ENCODE measurements at places on chromosomes 4 and X.

DNA sequence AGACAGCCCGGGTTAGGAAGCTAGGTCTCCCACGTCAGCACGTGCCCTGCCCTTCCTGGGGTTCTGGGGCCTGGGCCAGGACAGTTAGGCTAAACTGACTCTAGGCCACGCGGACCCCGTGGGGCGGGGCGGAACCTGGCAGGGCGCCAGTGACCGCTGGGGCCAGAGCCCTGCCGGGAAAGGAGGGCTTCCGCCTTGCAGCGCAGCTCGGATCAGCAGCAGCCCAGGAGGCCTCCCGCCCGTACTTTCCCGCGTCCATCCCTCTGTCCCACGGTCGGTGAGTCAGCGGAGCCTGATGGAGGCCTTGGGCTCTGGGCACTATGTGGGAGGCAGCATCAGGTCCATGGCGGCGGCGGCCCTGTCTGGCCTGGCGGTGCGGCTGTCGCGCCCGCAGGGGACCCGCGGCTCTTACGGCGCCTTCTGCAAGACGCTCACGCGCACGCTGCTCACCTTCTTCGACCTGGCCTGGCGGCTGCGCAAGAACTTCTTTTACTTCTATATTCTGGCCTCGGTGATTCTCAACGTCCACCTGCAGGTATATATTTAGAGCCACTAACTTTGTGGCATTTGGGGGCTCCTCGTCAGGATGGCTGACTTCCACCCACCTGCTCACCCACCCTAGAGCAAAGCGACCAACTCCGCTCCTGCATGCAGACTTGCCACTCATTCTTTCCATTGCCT is at the start of gene SMIM10:
Gene SMIM10 (plus strand): TSS at position 191 of the 681 bp plus-strand sequence. CDS start 105 bp downstream, at position 296.
- no peak for DNase-seq

DNA sequence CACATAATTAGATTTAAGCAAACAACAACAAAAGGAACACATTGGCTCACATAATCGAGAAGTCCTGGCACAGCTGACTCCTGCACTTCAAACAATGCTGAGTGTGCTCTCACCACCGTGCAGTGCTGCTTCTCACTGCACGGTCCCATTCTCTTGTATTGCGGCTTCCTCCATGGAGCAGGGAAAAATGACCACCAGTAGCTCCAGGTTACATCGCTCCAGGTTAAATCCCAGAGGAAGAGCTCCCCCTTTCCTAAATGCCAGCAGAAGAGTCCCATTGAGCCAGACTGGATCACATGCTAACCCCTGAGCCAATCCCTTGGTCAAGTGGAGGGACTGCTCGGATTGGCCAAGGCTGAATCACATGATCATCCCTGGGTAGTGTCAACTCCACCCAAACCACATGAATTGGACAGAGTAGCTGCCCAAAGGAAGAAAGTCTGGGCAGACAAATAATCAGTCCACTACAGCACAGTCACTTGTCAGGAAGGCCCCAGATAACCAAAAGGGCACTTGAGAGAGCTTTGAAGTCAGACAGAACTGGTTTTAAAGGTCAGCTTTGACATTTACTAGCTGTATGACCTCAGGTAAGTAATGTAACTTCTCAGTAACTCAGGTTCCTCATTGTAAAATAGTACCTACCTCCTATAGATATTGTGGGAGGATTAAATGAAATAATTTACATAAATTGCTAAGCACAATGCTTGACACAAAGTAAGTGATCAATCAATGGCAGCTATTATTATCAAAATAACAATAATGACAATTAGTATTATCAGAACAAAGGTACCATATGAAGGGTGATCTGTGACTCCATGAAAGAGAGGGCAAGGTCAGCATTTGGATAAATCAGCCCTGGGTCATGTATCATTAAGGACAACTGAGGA is 14.3 kb downstream of the TEC start:
- no peak for DNase-seq

- no peak for DNase-seq
These were observed 1.4 kb downstream of the DDX3X start for GRCh38 chrX:41335198-41335957.

DNA sequence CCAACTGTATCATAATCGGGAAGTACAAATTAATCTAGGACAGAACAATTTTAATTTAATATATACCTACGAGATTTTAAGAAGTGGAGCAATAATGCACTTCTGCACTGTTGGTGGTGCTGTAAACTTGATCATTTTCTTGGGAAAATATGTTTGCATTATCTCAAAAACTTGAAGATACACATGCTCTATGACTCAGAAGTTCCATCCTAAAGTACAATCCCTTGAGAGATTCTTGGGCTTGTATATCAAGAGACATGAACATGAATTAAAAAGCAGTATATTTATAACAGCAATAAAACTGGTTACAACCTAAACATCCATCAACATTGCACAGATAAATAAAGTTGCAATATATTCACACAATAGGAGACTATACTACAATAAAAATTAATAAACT is 168.8 kb downstream of the CLCN4 start:
- DNase-seq, result no peak

DNA sequence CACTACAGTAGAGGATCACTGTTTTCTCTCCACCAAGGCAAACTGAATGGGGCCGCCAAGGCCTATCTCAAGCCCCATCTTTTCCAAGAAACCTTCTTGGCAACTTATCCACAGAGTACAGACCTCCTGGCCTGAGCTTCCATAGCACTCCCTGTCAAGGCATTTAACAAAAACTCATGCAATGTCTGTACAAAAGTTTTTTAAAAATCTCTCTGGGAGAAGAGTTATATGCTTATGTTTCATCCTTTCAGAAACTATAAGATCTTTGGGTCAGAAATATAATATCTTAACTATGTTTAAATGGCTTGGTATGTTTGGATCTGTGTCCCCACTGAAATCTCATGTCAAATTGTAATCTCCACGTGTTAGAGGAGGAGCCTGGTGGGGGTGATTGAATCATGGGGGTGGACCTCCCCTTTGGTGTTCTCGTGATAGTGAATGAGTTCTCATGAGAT is 13.6 kb downstream of the ADAMTS3 start:
- no peak for DNase-seq

DNA sequence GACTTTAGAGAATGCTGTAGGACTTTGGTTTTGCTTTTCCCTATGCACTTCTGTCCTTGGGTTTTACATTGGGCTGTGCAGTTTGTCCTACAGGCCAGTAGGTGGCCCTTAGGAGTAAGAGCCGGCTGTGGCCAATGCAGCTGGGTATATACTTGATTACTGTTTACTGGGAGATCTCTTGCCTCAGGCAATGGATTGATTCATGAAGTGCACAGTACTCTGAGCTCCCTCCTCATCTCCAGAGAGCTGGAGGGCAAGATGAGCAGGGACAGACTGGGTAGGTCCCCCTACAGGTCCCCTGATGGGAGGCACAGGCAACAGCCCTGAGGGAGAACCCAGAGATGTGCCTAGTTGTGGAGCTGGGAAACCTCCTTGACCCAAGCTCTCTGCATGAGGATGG is 103.8 kb upstream of the QRFPR start:
- no peak for DNase-seq

- DNase-seq, result no peak
These were observed 499.6 kb downstream of the ACTRT1 start for GRCh38 chrX:127552571-127552970.

GRCh38 chrX:11341274-11342201 is 48.3 kb downstream of the AMELX start:
- no peak for DNase-seq

DNA sequence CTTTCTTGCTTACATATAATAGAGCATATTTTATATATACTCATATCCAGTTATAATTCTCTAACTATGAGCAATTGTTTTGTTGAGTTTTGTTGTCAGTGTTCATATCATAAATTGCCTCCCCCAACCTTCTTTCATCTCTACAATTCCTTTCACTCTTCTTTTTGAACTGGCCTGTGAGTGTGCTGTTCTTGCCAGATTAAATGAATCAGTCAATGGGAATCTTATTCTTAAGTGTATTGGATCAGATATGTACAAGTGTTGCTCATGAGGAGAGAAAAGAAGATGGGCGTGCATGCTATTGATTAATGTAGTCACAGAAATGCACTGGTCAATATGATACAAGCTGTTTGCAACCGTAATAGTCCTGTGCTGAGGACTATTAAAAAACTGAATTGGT is 728.1 kb upstream of the MAGEB2 start:
- DNase-seq, result no peak

DNA sequence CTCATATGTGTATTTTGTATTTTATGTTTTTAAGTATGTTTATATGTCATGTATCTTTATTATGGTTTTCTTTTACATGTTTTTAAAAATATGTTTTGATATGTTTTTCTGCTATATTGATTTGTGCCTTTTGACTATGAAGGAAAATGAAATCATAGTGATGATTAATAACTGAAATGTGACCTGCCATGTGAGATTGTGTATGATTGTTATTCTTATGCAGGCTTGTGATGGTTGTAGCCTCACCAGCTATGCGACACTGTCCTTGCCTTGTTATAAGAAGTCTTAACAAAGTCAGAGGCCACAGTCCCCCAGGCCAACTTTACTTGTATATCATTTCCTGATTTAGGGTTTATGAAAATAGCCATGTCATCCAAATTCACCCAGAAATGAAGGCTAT is 83.2 kb downstream of the TMEM131L start:
- DNase-seq, result no peak

DNA sequence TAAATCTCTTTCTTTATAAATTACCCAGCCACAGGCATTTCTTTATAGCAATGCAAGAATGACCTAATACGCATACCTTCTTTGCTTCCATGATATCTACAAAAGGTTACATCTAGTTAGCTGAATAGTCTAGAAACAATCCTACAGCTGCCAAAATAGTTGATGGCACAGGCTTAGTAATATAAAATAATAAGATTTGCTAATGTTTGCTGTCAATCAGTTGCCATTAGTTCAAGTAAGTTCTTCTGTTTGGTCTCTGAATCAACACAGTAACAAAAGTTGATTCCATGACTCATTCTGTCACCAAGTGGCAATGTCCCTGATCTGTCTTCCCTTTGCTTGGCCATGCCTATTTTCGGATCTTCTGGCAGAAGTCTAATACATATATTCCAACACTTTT is 470.2 kb downstream of the SPRY1 start:
- DNase-seq, result no peak

GRCh38 chr4:38762560-38762959 is 20.2 kb downstream of the TLR10 start:
- no peak for DNase-seq

- DNase-seq, result no peak
These were observed 127.3 kb upstream of the HUWE1 start for GRCh38 chrX:53813670-53814440.

DNA sequence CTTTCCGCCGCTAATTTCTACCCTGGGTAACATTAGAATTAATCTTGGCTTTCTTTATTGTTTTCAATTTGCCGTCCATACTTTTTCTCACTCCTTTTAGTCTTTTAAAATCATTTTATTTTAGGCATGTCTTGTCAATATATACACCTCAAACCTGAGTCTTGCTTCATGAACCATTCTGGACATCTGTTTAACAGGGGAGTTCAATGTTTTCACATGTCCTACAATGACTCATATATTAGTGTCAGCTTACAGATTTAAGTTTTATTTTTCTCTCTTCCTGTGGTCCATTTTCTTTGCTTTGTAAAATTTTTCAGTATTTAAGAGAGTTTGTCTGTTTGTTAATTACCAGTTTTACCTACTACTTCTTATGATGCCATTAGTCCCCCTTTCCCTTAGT is 89.5 kb downstream of the LCORL start:
- DNase-seq, result no peak

DNA sequence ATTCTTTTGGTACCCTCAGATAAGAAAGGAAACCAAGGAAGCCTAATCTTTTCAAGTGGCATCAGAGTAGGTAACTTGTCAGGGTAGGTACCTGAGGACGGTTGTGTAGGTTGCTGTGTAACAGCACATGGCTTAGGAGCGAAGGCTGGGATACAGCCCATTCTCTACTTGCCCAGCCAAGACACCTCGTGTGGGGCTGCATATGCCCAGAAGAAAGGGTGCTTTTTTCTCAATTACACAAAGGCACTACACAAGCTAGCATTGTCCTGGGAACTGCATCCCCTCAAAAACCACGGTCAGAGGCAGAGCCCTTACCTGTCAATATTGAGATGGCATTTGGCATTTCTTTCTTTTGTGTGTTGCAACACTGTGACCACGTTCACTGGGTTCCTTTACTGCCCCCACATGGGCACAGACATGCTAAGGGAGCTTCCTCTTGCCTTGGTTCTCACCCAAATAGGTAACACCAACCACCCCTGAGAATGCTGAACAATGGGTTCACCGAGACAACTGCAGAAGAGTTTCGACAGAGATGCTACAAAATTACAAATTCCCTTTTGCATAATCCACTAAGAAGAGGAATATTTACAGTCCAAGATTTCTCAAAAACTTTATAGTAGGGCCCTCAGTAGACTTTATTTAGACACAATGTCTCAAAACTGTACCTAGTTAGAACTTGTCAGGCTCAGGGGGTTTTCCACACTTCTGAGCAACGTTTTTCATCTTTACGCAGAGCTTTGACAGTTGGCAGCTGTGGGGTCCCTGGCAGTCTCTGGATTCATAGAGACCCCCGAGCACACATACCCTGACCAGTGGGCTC is 35.8 kb upstream of the TNIP3 start:
- no peak for DNase-seq

- no peak for DNase-seq
These were observed 2.1 kb upstream of the WFS1 start for GRCh38 chr4:6267573-6267972.

DNA sequence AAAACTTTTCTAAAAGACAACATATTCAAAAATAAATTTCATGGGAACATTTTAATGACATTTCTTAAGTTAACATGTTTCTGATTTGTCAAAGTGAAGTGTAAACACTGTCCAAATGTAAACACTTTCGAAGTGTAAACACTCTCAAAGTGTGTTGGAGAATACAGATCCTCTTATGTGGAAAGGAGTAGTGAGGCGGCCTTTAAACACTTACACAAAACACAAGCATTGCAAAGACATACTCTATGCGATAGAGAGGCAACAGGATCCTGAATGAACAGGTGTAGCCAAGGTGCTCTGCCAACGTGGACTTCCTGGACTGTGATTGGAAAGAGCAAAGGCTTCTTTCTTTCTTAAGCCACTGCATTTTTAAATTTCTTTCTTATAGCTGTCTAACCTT is 62.7 kb upstream of the PGM2 start:
- DNase-seq, result no peak

GRCh38 chrX:16708016-16708415 is 4.5 kb downstream of the CTPS2 start:
- DNase-seq, result no peak

DNA sequence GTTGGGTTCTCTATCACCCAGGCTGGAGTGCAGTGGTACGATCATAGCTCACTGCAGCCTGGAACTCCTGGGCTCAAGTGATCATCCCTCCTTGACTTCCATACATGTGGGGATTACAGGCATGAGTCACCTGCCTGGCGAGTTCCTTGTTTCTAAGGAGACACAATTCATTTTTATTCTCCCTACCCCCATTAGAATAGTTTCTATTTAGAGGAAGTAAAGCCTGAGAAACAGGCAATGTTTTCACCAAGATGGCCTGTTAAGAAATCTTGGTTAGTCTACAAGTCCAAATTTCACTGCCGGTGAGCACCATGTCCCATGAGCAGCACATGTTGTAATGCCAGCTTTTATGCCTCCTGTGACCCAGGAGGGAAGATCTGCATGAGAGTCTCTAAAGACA is 5.7 kb downstream of the CYBB start:
- DNase-seq, result no peak

Data from effector memory CD4-positive, alpha-beta T cell (primary cell).